ENCODE measurements at places on chromosomes 4 and X.
A peak's percentile ranks its signal among the peaks of the same experiment; 100 is the strongest.

DNA sequence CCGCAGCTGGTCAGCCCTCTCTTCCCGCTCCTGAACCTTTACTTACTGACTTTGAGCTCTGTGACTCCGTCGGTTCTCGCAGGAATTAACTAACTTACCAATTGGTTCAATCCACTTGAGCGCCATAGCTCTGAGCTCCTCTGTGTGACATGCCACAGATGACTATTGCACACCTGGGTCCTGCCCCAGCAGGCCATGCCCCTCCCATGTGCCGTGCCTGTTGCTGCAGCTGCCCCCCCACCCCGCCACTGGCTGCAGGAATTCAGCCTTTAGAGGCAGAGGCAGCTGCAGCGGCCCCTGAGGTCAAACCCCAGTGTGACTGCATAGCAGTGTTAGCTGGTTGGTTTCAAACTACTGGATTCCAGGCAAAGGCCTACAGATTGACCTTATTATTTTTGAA is 70.6 kb downstream of the MTMR1 start:
- no peak for DNase-seq

DNA sequence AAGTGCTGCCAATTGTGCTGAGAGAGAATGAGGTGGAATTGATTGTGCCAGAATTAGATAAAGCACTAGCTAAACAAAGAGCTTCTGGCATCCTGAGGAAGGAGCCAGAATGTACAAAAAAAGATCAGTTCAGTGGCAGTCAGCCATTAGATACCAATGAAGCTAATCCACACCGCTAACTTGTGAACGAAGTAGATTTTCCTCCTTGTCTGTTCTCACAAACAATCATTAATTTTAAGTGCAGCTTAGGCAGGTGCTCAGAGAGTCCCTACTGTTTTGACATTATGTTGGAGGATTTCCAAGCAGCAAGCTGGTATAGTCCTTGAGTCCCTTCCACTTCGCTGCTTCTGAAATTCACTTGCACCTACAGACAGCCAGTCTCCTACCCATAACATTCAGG is 617.4 kb downstream of the CENPC start:
- DNase-seq = no peak

DNA sequence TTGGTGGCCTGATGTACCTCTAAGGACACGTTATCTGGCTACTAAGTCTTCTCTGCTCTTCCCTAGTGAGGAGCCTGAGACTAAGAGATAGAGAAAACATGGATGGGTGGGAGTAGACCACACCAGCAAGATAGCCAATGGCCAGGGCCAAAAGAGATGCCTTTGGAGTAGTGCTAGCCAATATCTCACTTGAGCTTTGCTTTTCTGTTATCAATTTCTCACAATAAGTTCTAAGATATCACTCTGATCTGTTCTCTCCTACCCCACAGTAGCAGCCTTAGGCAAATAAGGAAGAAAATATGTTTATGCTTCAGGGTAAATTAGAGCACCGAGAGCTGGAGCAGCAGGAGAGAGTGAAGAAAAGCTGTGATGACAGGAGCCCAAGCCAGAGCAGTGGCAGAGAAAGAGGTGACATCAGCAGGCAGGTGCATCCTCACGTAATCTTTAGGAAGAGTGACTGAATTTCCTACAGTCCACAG is 343.9 kb upstream of the NOCT start:
- no peak for DNase-seq

GRCh38 chr4:47538111-47538824 is 53.2 kb downstream of the ATP10D start:
- DNase-seq = no peak

GRCh38 chrX:17812763-17813162 is 48.3 kb downstream of the RAI2 start:
- no peak for DNase-seq

DNA sequence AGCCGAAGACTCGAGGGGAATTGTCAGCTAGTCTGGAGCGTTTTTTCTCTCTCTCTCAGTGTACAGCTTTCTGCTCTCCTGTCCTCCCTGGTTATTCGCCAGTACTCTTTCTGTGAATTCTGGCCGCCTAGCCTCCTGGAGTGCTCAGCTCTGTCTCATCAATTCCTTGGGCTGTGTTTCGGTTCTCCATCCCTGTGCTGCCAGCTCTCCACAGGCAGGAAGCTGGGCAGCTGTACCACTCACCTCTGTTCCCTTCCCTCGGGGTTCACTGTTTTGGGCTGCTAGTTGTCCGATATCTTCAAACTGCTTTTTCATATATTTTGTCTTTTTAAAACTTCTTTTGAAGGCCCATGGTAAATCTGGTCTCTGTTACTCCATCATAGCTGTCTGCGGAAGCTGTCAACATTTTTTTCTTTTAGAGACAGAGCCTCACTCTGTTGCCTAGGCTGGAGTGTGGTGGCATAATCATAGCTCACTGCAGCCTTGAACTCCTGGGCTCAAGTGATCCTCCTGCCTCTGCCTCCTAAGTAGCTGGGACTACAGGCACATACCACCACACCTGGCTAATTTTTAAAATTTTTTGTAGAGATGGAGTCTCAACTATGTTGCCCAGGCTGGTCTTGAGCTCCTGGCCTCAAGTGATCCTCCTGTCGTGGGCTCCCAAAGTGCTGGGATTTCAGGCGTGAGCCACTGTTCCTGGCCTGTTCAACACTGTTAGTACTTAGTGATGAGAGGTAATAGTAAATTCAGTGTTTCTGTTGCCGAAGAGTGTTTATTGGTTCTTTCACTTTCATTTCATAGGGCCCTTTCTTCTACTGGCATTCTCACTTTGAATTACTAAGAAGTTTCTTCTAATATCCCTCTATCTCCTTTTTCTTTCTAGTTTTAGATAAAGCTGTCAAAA is 18.6 kb downstream of the ZCCHC4 start:
- DNase-seq = no peak

DNA sequence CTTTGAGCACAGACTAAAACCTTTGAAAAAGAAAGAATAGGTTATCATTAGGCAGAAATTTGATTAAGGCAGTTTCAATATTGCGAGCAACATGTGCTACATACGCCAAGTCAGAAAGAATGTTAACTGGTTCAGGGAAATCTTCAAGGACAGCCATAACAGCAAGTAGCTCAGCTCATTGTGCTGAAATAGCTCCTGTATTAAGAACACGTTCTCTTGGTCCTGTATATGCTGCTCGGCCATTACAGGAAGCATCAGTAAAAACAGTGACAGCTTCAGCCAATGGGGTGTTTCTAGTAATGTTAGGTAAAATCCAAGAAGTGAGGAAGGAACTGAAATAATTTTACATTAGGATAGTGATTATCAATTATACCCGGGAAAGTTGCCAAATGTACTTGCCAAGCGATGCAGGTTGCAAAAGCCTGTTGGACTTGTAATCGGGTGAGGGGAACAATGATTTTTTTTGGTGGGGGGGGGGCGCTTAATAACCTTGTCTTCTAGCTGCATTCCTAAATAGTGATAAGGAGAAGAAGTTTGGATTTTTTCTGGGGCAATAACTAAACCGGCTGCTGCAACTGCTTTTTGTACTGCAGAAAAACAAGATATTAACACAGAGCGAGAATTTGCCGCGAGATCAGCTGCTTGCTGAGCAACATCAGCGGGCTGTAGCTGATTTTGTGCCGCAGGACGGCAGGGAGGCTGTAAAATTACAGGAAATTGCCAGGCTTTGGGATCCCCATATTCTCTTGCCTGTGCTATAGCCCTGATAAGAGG is 49.4 kb upstream of the RASSF6 start:
- DNase-seq = no peak

DNA sequence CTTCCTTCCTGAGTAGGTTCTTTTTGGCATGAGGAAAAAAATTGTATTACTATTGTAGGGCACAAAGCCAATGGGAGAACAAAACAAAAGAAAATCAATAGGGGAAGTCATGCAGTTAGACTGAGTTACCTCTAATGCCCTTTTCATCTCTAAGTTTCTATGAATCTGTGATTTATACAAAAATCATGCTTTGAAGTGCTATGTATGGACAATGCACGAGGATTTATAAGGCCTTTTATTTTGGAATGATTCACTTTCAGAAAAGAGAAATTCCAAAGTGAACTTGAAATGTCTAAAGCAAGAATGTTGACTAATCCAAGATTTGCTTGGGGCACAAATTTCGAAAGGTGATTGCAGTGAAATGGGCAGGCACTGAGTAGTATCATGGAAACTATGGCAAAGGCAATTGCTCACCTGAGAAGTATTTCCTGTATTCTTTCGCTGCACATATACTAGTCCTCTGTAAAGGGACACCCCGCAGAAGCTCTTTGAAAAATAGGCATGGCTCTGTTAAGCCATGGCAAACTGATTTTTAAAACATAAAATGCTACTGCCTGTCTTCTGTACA is 52.8 kb downstream of the ADGRG4 start:
- DNase-seq = peak; percentile 9

- no peak for DNase-seq
Observed at GRCh38 chrX:67558267-67558666, 14.4 kb downstream of the AR start.

- DNase-seq = no peak
Observed at GRCh38 chr4:152045449-152045806, 284.6 kb upstream of the GATB start.

GRCh38 chrX:38662640-38663039 is 101.3 kb downstream of the TSPAN7 start:
- no peak for DNase-seq

All from Daoy (cell line).